CD4-positive, alpha-beta T cell (primary cell): ENCODE measurements at places on chromosomes 3 and 15.

DNA sequence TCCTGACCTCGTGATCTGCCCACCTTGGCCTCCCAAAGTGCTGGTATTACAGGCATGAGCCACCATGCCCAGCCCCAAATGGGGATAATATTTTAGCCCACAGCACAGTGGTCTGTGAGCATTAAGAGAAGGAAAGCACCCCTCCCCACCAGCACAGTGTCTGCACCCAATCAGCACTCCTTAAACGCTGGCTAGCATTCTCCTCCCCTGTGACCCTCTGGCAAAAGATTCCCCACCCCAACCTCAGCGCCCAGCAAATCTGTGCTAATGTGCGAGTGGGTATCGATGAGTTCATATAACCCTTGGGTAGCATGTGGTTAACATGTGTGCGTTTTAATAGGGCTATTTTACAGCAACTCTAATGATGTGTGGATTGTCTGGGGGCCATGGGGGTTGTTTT lies 18.3 kb upstream of the EPHB3 start:
- DNase-seq: no peak

DNA sequence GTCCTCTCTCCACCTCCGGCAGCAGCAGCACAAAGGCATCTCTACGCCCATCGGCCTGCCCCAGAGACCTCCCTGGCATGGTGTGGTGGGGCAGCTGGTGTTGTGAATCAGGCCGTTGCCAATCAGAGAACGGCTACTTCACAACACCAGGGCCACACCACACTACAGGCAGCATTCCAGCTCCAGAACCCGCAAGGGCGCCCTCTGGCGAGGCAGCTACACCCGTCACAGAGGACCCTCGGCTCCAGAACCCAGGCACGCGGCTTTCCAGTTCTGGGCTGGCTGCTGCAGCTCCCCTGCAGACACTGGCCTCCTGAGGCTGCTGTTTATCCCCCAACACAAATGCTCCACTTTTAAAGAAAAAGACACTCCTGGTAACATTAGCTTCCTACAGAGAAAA lies 127.5 kb upstream of the TOPAZ1 start:
- peak; percentile 25 for DNase-seq

GRCh38 chr3:43695443-43695842 lies 4.7 kb downstream of the ABHD5 start:
- no peak for DNase-seq

GRCh38 chr3:169848741-169849140 lies 21.0 kb downstream of the LRRC31 start:
- no peak for DNase-seq

DNA sequence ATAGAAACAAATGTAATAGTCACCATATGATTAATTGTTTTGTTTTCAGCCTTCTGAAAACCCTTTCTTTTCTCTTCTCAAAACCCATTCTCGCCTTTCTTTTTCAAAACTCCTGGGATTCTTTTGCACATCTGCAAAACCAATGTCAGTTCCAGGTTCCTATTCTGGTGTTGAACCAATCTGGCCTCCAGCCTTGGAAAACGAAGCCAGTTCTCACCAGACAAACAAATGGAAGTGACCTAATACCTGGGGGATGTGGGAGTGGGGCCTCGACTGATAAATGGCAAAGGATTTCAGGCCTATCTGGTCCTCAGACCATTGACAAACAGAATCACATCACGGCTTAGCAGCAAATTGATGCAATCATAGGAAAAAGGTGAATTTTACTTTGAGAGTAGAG lies 73.0 kb downstream of the COL8A1 start:
- no peak for DNase-seq

DNA sequence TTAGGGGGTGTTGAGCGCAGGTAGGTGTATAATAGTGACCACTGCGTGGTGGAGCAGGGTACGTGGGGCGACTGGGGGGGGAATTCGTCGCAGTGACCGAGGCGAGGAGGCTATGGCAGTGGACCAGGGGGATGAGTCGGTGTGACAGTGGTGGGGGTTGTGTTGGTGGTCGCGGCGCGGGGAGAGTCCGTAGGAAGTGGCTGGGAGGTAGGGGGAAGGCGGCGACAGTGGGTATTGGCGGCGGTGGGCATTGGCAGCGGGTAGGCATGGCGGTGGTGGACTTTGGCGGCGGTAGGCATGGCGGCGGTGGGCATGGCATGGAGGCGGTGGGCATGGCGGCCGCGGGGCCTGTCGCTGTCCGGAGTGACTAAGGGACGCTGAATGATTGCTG lies 739 bp downstream of the SNRPN start:
- DNase-seq: peak; percentile 45

DNA sequence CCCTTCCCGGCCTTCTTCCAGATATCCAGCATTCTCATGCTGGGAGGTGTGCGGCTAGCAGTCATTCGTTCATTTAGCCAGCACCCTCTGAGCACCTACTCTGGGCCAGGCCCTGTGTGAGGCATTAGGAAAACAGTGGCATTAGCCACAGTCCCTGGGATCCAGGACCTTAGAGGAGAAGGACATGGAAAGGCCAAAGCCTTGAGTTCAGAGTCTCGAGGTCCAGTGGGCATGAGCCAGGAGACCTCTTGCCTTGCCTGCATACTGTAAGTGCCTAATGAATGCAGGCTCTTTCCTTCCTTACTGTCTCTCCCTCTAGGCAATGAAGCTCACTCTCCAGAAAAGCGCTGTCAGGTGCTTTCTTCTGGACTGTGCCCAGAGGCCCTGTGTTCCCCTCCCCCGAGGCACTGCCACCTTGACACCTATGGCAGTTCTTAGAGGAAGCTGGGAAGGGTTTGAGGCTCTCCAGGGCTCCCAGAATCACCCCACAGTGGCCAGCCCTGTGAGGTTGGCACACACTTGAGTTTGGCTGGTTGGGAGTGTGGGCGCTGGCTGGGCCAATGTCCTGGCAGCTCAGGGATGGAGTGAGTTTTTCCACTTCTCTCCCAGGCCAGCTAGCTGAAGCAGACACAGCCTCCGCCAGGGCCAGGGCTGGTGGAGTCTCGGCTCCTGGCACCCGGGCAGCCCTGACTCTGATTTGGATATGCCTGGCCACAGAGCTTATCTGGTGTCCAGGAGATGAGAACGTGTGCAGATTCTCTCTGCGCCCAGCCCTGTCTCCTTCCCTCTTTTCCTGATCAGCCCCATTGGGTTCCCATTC lies 5.4 kb downstream of the CORO2B start:
- DNase-seq: no peak

- DNase-seq: no peak
Observed at GRCh38 chr15:70171256-70171886, 73.7 kb upstream of the TLE3 start.

DNA sequence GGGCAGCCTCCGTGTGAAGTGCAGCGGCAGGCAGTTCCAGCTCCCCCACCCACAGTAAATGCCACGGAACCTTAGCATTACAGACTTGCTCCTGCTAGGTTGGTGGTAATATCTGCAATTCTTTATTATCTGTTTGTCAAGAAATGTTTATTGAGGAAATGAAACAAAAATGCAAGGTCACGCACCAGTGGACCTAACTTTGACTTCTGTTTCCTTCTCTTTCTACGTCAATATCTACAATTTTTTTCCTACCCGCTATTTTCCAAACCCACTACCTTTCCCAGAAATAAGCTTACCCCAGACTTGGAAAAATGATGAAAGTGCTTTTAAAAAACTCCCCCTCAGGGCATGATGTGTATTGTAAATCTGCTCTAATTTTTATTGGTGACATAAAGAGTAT lies 18.9 kb downstream of the ILDR1 start:
- no peak for DNase-seq

GRCh38 chr3:67601919-67602608 lies 52.3 kb downstream of the SUCLG2 start:
- peak; percentile 1 for DNase-seq

DNA sequence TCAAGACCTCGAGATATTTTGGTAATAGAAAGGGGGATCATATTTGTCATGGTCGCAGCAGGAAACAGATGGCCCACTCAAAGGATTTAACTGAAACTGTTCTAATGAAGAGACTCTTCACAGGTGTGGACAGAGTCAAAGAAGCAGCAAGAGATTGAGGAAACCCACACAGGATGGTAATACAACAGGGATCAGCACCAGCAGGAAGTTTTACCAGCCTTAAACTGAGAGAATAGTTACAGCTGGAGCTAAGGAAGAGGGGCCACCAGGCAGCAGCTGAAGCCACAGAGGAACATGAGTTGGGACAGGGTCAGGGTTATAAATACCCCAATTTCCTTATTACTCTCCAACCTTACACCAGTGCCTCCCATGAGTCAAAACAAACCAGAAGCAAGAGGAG lies 131.8 kb upstream of the UBE2E2 start:
- no peak for DNase-seq

GRCh38 chr3:131960324-131960723 lies 74.5 kb downstream of the CPNE4 start:
- no peak for DNase-seq

- no peak for DNase-seq
Observed at GRCh38 chr15:45434078-45434567, 55.8 kb upstream of the GATM start.
